NCI-H1092 treated with DMSO at 0.1 percent for 48 hours (cell line): ENCODE measurements at places on chromosomes 16 and 17.

DNA sequence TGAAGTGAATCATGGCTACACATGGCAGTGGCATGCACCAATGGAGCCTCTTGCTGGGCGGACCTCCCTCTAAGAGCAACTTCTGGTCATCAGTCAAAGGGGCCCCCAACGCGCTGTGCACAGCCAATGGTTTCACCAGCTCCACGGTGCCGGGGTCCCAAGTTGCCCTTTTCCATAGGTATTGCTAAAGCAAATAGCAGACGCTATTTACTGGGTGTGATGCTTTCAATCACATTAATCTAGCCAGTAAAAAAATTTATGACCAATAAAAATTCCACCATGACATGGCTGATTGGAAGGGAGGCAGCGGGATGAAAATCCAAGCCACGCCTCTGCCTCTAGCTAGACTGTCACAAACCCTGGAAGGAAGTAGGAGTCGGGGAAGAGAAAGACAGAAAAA is 680.3 kb upstream of the SOX9 start:
- DNase-seq = no peak

- DNase-seq = no peak
Observed at GRCh38 chr16:72029567-72030271, 21.2 kb downstream of the DHODH start.

DNA sequence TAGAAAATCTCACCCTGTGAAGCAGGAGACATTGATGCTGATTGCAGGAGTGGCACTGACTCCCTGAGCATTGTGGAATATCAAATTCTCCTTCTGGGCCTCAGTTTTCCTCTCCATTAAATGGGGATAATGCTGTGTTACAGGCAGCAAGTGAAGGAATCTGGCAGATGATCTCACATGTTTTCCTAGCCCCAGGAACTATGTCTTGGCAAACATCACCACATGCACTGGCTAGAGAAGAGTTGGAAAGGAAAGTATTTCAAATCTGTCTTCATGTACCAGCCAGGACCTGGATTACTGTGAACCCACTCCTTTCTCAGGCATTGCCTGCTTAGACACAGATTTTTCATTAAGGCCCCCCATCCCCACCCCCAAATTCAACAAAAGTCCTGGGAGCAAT is 13.6 kb upstream of the CCL8 start:
- no peak for DNase-seq

DNA sequence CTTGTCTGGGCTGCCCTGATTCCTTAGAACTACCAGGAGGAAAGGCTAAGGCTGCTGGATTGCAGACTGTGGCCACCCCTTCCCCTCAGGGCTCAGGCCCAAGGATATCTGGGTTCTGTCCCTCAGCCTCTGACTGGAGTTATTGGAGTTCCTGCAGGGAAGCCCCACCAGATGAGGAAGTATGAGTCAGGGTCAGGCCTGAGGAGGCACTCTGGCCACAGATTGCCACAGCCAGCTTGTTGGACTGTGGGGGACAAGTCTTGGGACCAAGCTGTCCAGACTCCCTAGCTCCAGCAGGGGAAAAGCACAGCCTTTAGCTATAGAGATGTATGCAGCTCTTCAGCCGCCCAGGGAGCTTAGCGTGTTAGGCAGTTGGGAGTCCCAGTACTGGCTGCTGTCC is 381.9 kb upstream of the TOM1L1 start:
- no peak for DNase-seq

DNA sequence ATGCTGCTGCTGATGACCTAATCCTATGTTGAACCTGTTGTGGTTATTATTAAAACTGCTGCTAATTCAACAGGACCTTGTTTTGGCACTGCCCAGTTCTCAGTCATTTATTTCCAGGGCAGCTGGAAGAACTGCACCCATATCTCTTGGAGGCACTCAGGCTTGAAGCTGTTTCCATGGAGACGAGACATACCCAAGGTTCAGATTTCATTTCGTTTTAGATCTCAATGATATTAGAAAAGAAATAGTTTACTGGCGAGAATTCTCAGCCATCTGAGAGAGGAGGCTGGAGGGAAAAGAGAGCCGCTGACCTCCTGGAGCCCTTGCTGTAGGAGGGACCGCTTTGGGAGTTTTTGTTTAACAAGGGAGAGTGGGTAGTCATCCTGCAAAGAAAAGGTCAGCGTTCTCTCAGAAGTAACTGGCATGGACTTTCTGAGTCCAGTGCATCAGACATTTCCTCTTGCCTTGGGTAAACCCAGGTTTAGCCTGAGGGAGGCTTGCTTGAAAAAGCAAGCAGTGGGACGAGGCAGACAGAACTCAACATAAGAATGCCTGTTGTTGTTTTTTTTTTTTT is 75.4 kb downstream of the YPEL2 start:
- DNase-seq = peak; percentile 92

GRCh38 chr17:68006797-68007196 is 10.5 kb upstream of the C17orf58 start:
- no peak for DNase-seq

- DNase-seq = peak; percentile 39
Observed at GRCh38 chr17:32658470-32659418, 172.0 kb downstream of the CDK5R1 start.

- DNase-seq = no peak
Observed at GRCh38 chr17:4534515-4534914, 20.7 kb downstream of the MYBBP1A start.

DNA sequence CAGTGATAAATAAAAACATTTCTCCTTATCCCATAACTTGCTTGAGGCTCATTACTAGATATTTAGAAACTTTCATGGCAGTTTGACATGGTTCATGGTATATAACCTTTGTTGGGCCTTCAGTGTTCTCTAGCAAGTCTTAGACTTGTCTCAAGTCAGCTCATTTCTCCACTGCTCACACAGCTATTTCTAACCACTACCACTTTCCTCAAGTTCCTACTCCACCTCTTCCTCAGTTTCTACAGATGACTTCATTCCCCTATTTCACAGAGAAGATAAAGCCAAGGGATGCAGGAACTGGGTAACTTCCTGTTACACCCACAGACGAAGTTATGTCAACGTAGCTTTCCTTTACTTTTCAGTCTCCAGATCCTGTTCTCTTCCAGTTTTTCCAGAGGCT is 23.2 kb downstream of the NLK start:
- no peak for DNase-seq

DNA sequence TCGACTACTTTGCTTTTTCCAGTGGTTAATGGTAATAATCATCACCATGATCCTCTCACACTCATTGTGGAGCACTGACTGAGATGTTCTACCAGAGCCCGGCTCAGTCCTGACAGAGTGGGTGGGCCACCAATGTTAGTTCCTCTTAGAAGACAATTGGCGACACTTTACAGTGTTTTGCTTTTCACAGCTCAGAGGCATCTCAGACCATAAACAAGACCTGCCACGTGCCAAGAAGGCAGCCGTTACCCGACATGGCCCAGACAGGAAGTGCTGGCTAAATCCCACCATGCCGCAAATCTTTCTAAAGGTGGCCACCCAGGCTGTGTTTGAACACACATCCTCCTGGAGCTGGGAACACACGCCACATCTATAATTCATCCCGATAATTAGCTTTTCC is 103.7 kb downstream of the XYLT1 start:
- no peak for DNase-seq

- DNase-seq = no peak
Observed at GRCh38 chr16:12294471-12294870, 317.9 kb downstream of the SNX29 start.

DNA sequence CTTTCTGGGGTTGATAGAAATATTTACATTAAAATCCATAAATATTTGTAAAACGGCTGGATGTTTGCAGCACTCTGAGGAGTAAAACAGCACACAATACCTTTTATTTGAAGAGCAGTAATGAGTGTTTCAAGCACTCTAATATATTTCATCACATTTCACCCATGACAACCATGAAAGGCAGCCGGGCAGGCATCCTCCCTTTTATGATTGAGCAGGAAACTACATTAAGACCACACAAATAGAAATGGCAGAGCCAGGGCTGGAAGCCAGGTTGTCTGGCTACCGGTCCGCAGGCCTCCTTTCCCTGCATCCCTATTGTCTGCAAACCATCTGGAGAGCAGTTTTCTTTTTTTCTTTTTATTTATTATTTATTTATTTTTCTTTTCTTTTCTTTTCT is 23.1 kb upstream of the GPRC5C start:
- DNase-seq = peak; percentile 93

DNA sequence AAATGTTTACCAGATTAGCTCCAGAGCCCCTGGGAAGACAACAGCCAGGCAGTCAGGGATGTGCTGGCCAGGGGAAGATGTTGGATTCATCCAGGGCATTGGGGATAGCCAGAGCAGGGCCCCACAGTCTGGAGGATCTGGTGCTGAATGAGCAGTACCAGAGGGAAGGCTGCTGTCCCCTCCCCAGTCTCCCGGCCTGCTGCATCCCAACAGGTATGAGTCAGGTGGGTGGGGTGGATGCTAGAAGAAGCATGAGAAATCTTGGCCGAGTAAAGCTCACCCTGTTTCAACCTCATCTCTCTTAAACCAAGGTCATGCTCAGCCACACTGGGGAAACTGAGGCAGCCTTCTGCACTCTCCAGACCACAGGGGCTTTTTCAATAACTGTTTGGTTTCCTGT is 71.9 kb upstream of the SEC14L1 start:
- no peak for DNase-seq
